ENCODE measurements at places on chromosomes 1 and 21.

- no peak for DNase-seq
Measured at GRCh38 chr1:85274969-85275453, 1.4 kb downstream of the BCL10 start.

DNA sequence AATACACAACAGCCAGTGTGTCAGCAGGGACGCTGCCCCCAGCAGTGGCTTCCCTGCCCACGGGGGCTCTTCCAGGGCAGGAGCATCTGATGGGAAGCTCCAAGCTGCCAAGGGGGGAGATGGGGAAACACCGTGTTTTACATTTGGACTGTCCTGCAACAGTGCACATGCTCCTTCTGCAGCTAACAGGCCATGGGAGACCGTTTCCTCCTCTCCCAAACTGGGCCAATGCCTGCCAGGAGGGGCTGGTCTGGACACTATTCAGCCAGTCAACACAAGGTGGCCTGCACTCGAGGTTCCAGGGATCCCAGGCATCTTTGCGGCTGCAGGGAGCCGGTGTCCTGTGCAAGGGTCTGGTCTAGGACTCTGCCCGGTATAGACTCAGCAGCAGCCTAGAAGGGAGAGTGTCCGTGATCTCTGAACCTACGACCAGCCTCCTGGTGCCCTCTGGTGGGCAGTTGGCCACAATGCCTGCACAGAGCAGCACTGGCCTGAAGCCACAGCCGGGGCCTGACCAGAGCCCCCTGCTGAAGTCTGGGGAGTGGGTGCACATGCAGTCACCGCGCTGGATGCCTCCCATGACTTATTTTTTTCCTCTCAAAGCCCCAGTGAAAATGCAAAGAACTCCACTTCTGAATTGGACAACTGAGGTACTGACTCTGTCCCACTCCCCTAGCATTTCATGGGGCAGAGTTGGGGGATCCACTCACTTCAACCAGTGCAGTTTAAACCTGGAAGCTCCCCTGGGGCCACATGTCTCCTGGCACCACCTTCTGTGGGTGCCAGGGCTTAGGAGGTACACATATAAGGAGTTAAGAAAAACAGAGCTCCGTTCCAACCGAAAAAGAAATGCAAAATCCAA lies 33.3 kb downstream of the RCC2 start:
- DNase-seq, result peak; percentile 5

GRCh38 chr1:205446828-205447227 lies 9.0 kb downstream of the BLACAT1 start:
- DNase-seq, result no peak

DNA sequence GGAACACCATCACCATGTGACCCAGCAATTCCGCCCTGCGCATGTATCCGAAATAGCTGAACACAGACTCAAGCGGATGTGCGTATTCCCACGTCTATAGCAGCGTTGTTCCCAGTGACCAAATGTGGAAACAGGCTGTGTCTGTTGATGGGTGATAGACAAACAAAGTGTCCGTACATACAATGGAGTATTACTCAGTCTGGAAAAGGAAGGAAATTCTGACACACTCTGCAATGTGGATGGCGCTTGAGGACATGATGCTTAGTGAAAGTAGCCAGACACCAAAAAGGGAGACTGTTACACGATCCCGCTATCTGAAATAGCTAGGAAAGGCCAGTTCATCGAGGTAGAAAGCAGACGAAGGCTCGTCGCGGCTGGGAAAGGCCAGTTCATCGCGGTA lies 25.8 kb downstream of the PDXK start:
- DNase-seq, result no peak

- DNase-seq, result no peak
Measured at GRCh38 chr1:192887426-192887825, 78.6 kb downstream of the RGS2 start.
